ENCODE measurements at places on chromosomes 7 and 10. TPM values are rescaled to one million over a fixed set of nuclear protein-coding genes. Genes with fewer than 3 reads are reported as not detected.

- DNase-seq: no peak
These were observed 561.6 kb downstream of the TCERG1L start for GRCh38 chr10:130749911-130750310.

- no peak for DNase-seq
These were observed 20.7 kb downstream of the CREB3L2 start for GRCh38 chr7:137981175-137981574.

The METTL27 gene
- polyA plus RNA-seq: 5.6 TPM

DNA sequence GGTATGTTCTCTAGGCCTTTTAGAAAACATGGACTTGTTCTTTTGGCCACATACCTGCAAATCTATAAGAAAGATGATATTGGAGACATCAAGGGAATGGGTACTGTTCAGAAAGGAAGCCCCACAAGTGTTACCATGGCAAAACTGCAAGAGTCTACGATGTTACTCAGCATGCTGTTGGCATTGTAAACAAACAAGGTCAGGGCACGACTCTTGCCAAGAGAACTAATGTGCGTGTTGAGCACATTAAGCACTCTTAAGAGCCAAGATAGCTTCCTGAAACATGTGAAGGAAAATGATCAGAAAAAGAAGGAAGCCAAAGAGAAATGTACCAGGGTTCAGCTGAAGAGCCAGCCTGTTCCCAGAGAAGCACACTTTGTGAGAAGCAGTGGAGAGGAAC, 37.1 kb downstream of the SDK1 start:
- DNase-seq: no peak

- no peak for DNase-seq
These were observed 370.8 kb downstream of the EXOC4 start for GRCh38 chr7:133623721-133624120.

DNA sequence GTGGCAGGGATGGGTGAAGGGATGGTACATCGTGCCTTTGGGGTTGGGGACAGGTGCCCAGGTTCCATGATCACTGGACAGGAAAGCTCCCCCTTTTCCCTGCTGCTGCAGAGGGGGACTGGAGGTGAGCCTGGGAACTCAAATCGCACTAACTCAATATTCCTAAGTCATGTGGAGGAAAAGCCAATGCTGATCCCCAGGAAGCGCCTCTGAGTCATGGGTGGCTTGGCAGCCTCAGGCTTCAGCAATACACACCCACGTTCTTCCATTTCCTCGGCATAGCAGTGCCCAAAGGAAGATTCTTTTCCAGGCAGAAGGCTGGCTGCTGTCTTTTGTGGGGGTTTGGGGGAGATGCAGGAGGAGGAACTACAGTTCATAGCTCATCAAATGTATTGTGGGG, 165.8 kb downstream of the CCDC3 start:
- no peak for DNase-seq

The TAS2R16 gene
- polyA plus RNA-seq: not detected

The SGCE gene
- polyA plus RNA-seq: 71.3 TPM

GRCh38 chr10:78437998-78438906, 404.6 kb downstream of the RPS24 start:
- DNase-seq: no peak

The AMZ1 gene
- 3.2 TPM for polyA plus RNA-seq

DNA sequence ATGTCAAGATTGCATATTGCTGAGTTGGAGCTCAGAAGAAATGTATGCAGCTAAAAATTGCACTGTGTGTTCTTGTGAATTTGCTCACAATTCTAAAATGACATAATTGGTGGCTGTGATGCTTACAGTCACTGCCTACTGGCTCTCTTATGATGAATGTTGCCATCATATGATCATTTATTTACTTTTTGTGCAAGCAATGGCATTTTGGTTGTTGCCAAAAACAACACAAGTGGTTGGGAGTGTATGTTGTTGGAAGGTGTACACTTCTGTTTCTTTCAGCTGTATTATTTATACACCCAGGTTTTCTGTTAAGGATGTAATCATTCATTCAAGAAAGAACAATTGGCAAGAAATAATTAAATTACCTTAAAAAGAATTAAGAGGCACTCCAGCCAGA, 28.9 kb downstream of the PON1 start:
- no peak for DNase-seq

The AQP1 gene
- polyA plus RNA-seq: 55.8 TPM

The RSU1 gene
- 38.4 TPM for polyA plus RNA-seq

The C7orf33 gene
- polyA plus RNA-seq: not detected

GRCh38 chr7:154911862-154912455, 91.0 kb downstream of the PAXIP1 start:
- DNase-seq: no peak

GRCh38 chr7:81707196-81707595, 62.7 kb downstream of the HGF start:
- no peak for DNase-seq

The ABCC2 gene
- polyA plus RNA-seq: 4.3 TPM

The CFAP70 gene
- polyA plus RNA-seq: 57.2 TPM

The IRF5 gene
- polyA plus RNA-seq: 4.6 TPM

- DNase-seq: no peak
These were observed 91.7 kb upstream of the MEOX2 start for GRCh38 chr7:15778191-15778590.

The SORCS1 gene
- 2.6 TPM for polyA plus RNA-seq

DNA sequence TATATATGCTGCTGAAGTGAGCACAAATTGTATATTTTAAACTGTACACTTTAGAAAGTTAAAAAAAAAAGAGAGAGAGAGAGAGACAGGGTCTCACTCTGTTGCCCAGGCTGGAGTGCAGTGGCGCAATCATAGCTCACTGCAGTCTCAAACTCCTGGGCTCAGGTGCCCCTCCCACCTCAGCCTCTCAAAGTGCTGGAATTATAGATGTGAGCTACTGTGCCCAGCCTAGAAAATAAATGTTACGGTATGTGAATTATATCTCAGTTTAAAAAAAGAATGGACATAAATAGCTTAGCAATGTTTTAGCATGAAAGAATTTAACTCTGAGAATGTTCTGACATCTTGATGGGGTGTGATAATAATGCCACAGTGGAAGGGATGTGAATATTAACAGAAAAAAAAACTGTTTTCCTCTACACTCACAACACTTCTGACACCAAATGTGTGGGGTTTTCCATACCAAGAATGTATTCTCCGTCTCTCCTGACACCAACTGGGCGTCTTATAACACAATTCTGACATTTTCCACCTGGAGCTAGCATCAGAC, 162.1 kb downstream of the PLCE1 start:
- DNase-seq: no peak

The PRSS37 gene
- 54.7 TPM for polyA plus RNA-seq

DNA sequence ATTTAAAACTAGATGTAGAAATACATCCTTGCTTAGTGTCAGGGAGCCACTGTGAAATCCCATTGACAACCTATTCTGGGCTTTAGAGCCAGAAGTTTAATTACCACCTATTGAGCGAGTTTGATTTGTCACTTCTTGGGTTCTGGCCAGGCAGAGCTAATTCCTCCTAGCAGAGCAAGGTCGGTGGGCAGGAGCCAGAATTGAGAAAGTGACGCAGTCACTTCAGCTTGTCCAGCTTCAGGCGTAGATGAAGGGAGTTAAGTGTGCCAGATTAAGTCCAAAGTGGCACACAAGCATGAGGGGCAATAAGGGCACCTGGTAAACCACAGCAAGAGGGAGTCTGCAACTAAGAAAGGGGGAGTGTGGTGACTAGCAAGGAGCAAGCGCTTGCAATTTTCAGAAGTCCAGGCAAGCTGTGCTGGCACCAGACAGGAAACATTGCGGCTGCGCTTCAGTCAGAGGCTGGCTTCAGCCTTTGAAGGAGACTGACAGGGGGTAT, 119.4 kb downstream of the ST7 start:
- peak; percentile 74 for DNase-seq

- DNase-seq: no peak
These were observed 51.1 kb downstream of the SHH start for GRCh38 chr7:155761162-155761561.
